ENCODE measurements at places on chromosomes 2 and 18.

- DNase-seq = no peak
Observed at GRCh38 chr2:176097820-176098365, 1.7 kb upstream of the HOXD12 start.

GRCh38 chr2:226300196-226300886 is 499.3 kb downstream of the IRS1 start:
- no peak for DNase-seq

DNA sequence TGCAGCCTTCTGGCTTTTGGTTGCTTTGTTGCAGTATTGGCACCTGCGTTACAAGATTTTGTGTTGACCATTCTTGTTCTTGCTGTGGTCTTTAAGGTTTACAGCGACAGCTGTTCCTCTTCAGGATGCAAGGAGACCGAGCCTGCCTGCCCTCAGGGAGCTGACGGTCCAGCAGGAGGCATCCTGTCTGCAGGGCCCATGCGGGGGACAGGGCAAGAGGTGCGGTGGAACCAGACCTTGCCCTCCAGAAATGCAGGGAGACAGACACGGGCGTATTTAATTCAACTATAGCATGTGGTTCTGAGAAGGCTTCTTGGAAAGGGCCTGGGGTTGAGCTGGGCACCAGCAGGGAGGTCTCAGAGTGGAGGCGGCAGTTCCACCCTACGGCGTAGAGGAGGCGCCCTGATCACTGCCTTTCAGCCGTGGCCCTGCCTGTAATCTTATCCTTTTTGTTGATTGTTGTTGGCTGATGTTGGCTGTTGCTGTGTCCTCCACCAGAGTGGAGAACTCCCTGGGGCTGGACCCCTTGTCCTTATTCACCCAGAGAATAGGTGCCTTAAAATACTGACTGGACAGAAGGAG is 71.7 kb downstream of the HPCAL1 start:
- no peak for DNase-seq

DNA sequence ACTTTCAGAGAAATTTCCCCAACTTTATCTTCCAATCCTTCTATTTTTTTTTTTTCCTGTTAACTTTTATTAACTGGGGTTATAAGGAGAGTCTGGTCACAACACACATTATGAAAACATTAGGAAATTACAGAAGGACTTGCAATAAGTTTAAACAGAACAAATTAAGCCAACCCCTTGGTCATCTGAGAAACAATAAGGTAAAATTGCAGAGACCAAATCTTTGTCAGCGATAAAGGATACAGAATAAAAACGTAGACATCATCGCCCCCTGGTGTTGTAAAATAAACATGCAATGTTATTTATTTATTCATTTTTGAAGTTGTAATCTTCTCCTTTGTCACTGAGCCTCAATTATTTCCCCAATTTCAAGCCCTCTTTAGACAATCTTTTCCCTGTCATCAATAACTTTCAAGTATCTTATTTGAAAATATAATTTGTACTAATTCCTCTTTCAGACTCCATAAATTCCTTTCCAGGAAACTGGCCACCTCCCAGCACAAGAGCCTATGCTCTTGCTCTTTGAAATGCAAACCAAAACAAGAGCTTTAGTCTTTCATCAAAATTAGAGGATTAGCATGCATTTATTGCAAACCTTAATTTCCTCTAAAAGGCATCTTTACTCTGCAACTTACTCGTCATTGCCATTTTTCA is 19.5 kb downstream of the G6PC2 start:
- DNase-seq = peak; percentile 4

DNA sequence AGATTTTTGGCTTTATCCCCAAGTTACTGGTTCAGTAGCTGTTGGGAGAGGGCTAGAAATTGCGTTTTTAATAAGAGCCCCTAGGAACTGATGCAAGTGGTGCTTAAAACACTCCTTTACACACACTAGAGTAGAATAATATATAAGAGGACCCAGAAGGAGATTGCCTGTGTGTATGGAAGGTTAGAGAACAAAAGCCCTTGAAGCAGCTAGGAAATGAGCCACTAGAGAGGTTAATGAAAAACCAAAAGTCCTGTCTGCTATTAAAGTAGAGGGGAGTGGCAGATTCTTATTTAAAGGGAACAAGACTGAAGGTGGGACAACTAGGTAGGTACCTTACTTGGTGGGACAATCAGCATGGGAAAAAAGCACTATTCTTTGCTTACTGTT is 14.4 kb upstream of the SLC39A10 start:
- no peak for DNase-seq

- no peak for DNase-seq
Observed at GRCh38 chr2:239878686-239879085, 146.5 kb downstream of the NDUFA10 start.

DNA sequence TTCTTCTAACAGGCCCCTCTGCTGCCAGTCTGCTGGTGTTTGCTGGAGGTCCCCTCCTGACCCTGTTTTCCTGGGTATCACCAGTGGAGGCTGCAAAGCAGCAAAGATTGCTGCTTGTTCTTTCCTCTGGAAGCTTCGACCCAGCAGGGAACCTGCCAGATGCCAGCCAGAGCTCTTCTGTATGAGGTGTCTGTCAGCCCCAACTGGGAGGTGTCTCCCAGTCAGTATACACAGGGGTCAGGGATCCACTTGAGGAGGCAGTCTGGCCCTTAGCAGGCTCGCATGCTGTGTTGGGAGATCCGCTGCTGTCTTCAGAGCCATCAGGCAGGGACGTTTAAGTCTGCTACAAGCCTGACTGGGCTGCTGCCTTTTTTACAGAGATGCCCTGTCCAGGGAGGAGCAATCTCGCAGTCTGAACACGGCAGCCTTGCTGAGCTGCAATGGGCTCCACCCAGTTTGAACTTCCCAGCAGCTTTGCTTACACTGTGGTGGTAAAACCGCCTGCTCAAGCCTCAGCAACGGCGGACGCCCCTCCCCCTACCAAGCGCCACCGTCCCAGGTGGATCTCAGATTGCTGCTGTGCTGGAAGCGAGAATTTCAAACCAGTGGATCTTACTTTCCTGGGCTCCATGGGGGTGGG is 29.9 kb downstream of the CHCHD5 start:
- DNase-seq = no peak

- no peak for DNase-seq
Observed at GRCh38 chr2:213923543-213923942, 487.3 kb upstream of the VWC2L start.

DNA sequence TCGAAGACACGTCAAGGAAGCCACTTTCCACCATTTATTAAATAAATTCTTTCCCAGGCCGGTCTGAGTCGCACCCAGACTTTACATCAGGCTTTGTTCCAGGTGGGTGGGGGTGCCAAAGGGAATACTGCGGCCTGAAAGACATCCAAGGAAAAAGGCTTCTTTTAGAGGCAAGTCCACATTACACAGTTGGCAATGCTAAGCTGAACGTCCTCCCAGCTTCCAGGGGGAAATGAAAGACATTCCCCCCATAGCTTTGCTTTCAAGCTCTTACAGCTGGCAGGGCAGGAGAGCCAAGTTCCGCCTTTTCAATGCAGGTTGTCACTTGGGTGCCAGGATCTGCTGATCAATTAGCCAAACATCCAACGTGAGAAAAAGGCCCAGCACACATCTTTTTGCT is 36.5 kb upstream of the PTPN4 start:
- no peak for DNase-seq

DNA sequence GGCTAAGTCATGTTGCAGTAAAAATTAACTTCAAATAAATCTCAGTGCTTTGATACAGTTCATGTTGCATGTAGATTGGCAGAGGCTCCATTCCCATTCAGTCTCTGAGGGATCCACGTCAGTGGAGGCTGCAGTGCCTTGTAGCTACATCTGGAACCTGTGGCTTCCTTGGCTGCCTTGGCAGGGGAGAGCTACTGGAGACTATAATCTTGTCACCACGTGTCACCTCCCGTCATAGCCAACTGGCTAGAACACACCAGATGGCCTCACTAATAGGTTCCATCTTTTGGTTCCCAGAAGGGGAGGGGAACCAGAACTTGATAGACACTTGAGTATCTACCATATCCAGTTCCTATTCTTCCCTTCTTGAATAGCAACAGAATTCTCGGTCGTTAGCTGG is 28.4 kb downstream of the E2F6 start:
- DNase-seq = no peak

- no peak for DNase-seq
Observed at GRCh38 chr2:198102856-198103255, 298.5 kb downstream of the PLCL1 start.

- DNase-seq = no peak
Observed at GRCh38 chr2:10576456-10576855, 113.3 kb downstream of the NOL10 start.

DNA sequence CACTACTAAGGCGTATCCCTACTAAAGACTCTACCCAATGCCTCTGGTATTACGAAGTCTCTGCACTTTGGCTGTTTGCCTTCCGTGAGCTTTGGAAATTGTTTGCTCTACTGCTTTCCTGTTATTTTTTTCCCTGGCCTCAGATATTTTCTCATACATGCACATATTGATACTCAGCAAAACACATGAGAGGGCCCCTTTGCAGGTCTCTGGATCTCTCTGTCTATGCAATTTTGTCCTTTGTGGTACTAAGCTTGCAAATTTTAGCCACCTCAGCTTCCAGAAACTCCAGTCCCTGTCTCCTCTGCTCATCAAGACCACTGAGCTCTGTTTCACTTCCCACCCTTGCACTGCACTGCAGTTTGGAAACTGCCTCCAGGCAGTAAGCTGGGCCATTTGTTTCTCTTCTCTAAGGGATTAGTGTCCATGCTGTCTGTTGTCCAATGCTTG is 46.6 kb downstream of the TAF1B start:
- no peak for DNase-seq

DNA sequence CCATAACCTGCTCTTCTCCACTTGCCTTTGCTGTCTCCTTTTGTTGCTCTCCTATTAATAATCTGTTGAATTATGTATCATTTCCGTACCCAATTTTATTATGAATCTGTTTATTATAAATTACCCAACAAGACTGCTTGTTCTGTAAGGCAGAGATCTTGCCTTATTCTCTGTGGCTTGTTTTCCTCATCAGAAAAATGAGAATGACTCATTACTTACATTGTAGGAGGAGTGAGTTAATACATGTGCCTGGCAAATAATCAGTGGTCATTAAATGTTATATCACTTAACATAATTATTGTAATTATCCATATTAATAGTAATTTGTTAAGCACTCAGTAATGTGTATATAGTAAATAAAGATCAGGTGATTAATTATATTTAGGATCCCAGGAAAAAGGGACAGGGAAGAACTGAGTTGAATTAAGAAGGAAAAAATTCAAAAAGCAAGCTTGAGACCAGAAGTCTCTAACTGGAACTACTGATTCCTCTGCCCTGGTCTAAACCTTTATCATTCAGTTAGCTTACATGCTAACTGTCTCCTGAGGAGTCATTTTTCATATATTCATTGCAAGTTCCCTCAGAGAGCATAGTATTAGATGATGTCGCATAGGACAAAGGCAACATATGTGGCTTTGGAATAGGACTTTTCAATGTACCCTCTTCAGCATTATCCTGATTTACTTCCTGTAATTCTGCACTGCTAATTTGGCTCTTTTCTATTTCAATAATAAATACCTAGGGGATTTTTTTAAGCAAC is 335.7 kb downstream of the GALNT13 start:
- no peak for DNase-seq

- no peak for DNase-seq
Observed at GRCh38 chr18:74115046-74115445, 32.6 kb downstream of the FBXO15 start.

DNA sequence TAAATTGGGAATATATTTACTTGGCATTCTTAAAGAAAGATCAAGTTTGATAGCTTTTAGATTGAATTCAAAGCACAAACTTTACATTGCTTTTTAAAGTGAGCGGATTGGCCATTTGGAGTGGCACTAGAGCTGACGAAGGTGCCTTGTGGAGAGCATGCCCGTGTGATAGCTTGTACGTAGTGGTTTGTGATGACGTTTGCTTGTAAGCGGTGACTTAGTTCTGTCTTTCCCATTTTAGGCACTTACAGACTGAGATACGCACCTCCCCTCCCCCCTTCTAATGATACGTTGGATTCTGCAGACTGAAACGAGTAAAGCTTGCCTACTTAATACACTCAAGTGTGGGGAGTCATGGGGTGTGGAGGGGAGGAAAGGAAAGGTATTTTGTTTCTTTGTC is 53.4 kb downstream of the ZCCHC2 start:
- DNase-seq = no peak

DNA sequence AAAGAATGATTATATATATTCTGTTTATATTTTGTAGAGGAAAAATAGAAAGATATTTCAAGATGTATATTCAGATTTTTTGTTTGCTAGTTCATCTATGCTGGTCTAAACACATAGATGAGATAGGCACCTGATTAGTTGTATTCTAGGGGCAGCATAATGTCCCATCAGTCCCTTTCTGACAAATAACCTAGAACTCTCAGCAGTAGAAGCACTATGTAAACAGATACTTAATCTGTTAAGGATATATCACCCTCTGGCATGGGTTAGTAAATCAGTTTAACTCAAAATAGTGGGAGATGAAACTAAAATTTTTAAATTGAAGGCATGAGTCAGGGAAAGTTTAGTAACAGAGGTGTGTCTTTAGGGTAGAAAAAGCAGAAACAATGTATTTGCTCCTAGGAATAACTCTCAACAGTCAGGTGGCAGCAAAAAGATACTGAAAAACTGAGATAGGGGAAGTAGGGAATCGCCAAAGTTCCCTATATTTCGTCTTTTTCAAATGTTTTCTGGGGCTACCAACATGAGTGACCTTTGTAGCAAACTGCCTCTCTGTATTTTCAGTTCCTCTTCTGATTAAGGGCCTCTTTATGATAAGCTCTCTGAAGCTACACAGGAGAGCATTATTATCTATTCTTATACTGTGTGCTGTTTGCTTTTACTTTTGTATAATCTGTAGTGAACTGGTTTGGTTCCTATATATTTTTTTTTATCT is 5.7 kb downstream of the PPP1R1C start:
- DNase-seq = peak; percentile 31

DNA sequence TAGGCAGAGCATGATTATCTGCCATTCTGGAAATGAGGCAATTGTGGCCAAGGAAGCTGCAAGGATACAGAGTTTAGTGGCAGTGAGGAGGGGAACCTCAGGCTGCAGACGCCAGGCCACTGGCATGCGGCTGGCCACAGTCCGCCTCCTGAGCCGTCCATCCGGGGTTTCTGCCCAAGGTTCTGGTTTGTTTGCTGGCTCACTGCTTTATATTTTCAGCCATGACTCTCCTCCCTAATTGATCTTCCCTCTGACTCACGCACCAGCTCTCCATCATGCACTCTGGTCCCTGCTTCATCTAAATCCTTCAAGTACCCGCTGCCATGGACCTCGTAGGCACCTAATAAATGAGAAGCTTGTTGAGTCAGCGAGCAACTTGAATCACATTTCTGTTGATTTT is 107.8 kb upstream of the REV1 start:
- no peak for DNase-seq

GRCh38 chr2:71811157-71811556 is 336.5 kb downstream of the CYP26B1 start:
- DNase-seq = no peak

Data from GM19239 (cell line).